ENCODE measurements at places on chromosomes 7 and 10.

GRCh38 chr7:144987686-144988085, 151.8 kb upstream of the TPK1 start:
- DNase-seq = no peak

- DNase-seq = no peak
Measured at GRCh38 chr7:138154661-138155060, 78.4 kb downstream of the AKR1D1 start.

GRCh38 chr10:119270762-119271366, 63.5 kb downstream of the GRK5 start:
- DNase-seq = peak; percentile 27

DNA sequence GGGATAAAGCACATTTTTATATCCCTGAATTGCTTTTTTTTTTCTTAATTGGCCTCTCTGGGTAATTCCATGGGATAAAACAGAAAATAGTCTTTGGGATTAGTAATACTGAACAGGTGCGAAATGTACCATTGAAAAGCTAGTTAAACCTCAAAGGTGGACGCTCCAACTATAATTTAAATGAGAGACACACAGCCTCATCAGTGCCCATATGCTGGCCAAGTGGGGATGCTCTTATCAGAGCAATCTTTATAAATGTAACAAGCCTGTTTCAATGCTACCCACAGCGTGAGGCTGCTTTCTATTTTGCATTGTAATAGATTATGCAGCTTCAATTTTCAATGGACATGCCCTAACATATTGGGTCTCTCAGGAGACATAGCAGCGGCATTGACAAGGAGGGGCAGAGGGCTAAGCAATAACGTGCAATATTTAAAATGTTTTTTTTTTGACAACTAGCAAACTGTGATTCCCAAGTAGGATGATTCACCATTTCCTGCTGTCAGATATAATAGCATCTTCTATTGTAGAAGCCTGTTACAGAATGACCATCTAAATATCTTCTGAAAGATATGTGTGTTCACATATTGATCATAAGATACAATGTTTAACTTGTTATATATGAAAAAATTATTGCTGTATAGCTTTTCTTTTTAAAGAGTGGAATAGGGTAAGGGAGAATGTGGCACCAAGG, 91.3 kb upstream of the BET1 start:
- no peak for DNase-seq

GRCh38 chr10:128912568-128913311, 554.3 kb upstream of the MGMT start:
- no peak for DNase-seq

- no peak for DNase-seq
Measured at GRCh38 chr7:151847681-151848081, 29.2 kb downstream of the PRKAG2 start.

DNA sequence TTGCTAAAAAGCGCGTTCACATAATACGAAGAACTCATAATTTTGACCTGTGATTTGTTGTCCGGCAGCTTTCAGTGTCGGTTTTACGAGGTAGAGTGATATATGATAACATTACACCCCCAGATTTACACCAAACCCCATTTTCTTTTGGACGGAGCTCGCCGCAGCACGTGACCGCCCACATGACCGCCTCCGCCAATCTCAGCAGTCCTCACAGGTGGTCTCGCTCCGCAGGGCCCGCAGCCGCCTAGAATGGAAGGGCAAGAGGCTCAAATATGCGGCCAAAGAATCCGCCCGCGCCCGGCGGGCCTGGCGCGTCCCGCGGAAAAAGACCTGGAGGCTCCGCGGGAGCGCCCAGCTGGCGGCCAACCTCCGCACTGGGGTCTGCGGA, at the start of gene HOXA7:
Gene HOXA7 (minus strand): TSS at position 168 of the 391 bp plus-strand sequence. CDS start 130 bp downstream, at position 38.
- no peak for DNase-seq

- DNase-seq = no peak
Measured at GRCh38 chr7:2880874-2881533, 36.9 kb upstream of the GNA12 start.

DNA sequence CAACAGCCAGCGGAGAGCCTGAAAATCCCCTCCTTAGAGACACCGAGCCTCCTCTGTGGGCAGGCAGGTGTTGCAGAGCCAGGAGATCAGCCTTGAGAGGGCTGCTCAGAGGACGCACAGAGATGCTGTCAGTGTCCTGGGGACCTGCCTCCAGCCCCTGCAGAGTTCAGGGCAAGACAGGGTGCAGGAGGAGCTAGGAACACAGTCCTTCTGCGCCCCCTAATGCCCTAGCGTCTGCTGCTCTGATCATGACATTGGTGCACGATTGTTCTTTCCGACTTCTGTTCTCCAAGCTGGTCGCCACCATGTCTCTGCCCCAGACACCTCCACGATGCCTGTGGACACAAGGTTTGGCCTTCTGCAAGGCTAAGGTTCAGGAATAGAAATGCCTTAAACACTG, 613.7 kb upstream of the MKI67 start:
- DNase-seq = no peak

DNA sequence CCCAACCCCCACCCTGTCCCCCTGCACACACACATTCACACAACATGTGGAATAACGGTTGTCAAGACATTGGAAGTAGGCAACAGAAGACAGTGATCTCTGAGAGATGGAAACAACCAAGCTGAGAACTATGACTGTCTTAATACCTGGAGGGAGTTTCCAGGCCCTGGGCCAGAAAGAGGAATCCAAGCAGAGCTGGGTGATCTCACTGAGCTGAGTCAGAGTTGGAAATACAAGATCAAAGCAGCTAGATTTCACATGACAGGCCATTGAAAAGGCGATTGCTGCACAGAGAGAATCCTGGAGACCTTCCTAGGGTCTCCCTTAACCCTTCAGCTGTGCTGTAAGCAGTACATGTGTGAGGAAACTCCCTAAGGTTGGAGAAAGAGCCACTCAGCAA, 165.8 kb upstream of the PRSS1 start:
- DNase-seq = no peak

- no peak for DNase-seq
Measured at GRCh38 chr10:47366731-47367460, 17.2 kb downstream of the ZNF488 start.

GRCh38 chr10:62760401-62760800, 44.1 kb upstream of the ADO start:
- DNase-seq = no peak

DNA sequence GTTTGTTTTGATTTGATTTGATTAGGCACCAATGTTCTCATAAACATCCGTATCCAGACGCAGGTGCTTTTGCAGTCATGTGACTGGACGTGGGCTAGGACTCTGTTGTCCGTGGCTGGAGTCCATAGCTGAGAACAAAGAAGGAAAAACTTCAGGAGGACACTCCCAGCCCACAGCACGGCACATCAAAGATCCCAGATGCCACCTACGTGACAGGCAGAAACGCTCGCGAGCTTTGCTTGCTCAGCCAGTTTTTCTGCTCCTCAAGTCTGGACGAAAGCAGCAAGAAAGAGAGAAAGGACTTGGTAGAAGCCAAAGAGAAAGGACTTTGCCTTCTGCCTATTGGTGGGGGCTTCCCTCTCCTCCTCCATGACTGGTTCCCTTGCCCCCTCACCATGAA, 6.9 kb upstream of the ZKSCAN1 start:
- DNase-seq = no peak

GRCh38 chr7:52325237-52325636, 710.2 kb upstream of the POM121L12 start:
- no peak for DNase-seq

DNA sequence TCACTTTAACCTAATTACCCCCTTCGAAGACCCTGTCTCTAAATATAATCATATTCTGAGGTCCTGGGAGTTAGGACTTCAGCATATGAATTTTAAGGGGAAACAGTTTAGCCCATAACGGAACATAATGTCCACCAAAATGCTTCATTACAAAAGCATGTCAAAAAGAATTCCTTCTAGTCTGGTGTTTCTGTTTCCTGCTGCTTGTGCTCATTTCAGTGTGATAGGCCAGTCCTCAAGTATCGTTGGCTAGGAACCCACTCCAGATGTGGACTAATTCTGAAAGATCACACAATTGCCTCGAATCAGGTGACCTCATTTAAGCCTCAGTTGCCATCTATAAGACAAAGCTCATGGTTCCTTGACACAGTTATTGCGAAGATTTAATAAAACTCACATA, 29.6 kb downstream of the INPP5F start:
- no peak for DNase-seq

DNA sequence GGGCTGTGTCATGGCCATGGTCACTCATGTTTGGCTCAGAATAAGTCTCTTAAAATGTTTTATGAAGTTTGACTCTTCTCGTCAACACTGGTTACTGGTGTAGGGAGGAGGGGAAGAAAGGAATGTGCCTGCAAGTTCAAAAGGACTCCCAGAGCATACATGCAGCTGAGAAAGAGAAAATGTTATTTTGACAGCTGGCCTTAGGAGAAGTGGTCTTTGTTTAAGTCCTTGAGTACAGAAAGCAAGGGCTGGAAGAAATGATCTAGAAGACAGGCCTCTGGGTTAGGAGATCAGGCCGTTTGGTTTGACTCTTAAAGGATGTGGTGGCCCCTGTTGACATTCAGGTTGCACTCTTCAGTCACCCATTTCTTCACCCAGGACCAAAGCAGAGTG, 245.5 kb downstream of the REEP3 start:
- DNase-seq = no peak

DNA sequence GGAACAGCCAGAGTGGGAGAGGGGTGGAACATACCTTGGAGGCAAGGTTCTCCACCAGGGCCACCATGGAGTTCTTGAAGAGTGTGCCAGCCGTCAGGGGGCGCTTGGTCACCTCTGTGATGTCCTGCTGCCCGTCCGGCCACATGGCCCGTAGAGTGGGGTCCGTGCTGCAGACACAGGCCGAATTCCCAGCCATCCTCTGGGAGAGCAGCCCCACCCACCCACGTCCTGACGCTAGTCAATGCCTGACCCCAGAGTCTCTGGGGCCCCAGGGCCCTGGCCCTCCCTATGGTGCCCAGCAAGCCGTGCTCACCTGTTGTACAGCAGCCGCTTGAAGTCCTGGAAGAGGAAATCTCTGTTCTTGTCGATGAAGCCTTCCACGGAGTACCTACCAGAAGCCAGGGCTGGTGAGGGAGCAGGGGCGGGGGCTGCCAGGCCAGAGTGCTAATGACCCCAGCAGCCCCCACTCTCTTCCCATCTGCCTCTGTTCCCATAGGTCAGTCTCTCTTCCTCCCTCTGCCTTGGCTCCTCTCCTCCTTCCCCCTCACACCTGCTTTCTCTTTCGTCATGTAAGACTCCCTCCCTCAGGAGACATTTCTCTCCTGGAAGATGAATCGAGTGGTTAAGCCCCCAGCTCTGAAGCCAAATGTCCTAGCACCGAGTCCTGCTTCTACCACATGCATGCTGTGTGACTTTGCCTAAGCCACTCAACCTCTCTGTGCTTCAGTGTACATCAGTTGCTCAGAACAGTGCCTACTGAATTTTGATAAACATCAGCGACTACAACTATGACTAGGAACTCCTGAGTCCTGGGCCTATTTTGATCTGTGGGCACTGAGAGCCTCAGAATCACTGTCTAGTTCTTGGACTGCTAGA, 11.0 kb downstream of the MYO1G start:
- no peak for DNase-seq

- no peak for DNase-seq
Measured at GRCh38 chr10:22651276-22651980, 63.0 kb downstream of the PIP4K2A start.

- DNase-seq = no peak
Measured at GRCh38 chr7:155844526-155844925, 32.3 kb upstream of the SHH start.

DNA sequence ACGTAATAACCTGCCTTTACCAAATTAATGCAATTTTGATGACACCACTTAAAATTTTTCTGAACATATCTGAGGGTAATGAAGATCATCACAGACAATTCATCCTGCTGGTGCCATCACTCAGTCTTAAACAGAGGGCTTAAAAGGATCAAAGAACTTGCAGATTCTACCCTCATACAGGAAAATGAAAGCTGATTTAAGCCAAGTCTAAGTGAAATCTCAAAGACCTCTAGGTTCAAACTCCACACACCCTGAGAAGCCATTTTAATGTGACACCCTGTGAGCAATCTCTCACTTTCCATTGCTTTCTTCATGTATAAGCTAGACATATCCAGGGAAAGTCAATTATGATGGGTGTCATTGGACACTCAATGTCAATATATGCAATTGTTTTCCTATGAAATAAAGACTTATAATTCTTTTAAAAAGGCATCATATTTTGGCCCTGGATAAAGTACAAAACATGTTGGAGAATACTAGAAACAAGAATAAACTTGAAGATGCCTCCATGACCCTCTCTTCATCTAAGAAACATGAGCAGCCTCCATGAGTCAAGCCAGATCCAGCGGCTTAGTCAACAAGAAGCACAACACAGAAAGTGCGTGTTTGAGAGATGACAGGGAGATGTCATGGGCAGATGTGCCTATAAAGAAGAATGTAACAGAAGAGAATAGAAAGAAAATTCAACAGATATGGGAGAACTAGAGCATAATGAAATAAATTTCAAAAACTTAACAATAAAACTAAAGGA, 291.9 kb downstream of the PARD3 start:
- DNase-seq = no peak

- no peak for DNase-seq
Measured at GRCh38 chr7:130886438-130887135, 152.6 kb upstream of the KLF14 start.

- peak; percentile 29 for DNase-seq
Measured at GRCh38 chr10:1036341-1036791, 10.7 kb upstream of the IDI2 start.

- no peak for DNase-seq
Measured at GRCh38 chr7:148242294-148242821, 348.2 kb upstream of the C7orf33 start.

DNA sequence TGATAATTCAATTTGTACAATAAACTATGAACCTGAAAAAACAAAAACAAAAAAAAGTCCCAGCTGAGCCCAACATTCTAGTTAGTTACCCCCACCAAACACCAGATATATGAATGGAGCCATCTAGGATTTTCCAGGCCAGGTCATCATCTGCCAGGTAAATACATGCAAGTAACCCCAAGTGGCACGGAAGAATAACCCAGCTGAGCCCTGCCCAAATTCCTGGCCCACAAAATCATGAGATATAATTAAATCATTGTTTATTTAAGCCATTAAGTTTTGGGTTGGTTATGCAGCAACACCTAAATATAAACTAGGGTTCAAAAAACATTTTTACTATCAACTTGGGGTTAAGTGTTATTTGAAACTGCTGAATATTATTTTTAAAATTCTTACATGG, 19.0 kb downstream of the PARD3 start:
- no peak for DNase-seq

DNA sequence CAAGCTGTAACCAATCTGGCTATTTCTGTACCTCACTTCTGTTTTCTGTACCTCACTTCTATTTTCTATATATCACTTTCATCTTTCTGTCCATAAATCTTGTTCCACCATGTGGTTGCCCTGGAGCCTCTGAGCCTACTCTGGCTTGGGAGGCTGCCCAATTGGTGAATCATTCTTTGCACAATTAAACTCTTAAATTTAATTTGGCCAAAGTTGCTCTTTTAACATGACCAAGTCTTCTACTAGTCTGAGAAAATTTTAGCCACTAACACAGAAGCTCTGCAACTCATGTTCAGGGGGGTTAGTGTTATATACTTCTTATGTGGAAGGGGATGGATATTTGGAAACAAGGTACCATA, 503.5 kb downstream of the KIF20B start:
- no peak for DNase-seq
